ENCODE measurements at places on chromosomes 2 and 18. TPM values are rescaled to one million over a fixed set of nuclear protein-coding genes. Genes with fewer than 3 reads are reported as not detected.

Gene MAPRE3
- total RNA-seq, result 17.1 TPM

Gene CNGA3
- not detected for total RNA-seq

Gene RGPD4
- total RNA-seq, result not detected

DNA sequence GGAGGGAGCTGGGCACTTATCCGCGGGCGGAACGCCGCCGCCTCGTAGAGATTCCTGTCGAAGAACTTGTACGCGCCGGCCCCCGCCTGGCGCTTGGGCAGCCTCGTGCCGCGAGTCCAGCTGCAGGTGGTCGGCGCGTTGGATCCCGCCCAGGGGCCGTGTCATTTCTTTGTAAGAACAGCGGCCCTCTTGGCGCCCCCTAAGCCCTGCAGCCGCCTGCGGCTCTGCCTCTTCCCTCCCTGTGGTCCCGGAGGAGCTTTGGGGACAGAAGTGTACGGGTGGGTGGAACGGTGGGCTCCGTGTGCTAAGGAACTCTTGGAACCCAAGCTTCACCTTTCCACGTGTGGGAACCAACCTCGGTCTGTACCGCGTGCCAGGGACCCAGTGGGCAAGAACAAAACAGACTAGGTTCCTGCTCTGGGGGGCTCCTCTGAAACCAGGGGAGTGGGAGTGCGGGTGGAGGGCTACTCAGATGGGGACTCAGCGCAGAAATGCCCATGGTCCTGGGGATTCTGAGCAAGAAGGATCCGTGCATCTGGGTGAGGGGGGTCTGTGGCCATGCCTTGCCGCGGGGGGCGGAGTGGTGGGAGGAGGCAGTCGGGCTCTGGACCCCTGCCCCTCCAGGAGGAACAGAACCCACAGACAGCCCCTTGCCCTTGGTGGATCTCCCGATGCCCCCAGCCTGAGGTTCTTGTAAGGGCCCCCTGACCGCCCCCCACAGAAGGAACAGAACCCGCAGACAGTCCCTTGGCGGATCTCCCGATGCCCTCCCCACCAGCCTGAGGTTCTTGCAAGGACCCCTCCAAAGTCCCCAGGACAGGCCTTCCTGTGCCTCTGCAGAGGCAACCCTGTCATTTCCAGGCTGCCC lies 1.5 kb downstream of the GPC1 start:
- DNase-seq, result no peak

- no peak for DNase-seq
Observed at GRCh38 chr18:11179959-11180519, 30.7 kb upstream of the PIEZO2 start.

DNA sequence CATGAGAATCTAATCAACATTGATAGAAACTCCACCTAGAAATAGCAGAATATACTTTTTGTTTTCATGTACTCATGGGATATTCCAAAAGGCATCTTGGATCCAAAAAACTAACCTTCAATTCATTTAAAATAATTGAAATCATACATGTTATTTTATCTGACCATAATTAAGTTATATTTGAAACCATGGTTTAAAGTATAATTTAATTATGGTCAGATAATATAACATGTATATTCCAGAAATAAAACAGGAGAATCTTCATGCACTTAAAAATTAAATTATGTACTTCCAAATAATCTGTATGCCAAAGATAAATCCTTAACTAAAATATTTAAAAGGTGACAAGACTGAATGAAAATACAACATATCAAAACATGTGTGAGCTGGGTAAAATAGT lies 651.3 kb upstream of the LINC00305 start:
- DNase-seq, result no peak

- DNase-seq, result no peak
Observed at GRCh38 chr18:8065284-8065683, 498.2 kb downstream of the PTPRM start.

GRCh38 chr2:30931841-30932407 lies 124.7 kb upstream of the CAPN13 start:
- DNase-seq, result no peak

DNA sequence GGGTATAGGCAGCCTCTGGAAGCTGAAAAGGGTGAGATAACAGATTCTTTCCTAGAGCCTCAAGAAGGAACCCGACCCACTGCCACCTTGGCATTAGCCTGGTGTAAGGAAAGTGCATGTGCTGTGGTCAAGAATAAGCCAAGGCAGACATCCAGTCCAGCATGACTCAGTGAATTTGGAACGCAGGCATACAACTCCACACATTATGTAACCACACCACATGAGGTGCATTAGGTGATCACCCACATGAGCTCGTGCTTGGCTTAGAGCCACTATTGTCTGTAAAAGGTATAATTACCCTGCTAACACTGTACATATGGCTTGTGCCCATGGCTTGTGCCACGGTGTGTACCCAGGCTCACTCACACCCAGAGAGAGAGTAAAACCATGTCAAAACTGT lies 583.7 kb upstream of the HNMT start:
- no peak for DNase-seq

DNA sequence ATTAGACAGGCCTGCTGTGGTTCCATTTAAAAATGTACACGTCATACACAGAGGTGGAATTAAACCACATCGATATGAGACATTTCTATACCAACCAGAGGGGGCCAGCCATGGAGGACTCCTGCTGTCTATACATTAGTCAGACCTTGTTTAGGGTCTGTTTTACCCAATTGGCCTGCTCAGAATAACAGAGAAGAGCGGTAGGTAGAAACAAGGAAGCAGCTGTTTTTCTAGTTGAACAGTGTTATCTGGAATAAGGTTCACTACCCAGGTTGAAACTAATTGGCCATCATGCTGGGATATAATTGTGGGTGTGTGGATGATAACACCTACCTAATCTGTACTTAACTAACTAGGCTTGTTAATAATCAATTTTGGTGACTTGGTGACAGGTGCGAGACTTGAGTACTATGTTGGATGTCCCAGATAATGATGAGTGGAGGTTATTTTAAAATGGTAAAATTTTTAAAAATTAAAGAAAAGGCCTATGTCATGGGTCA lies 47.5 kb downstream of the RHBDD1 start:
- no peak for DNase-seq

DNA sequence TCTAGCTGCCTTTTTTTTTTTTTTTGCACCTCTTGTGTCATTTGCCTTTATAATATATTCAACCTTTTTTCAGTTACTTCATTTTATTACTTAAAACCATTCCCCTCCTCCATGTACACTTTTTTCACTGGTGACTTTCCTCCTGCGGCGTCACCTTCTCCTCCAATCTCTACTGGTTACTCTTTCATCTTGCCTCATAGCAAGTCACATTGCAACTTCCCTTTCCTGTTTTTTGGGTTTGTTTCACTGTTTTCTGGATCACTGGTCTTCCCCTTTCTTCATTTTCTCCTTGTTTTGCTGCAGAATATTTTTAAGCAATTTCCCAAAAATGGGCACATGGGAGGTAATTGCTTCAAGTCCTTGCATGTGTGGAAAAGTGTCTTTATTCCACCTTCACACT lies 37.7 kb upstream of the GPR155 start:
- no peak for DNase-seq

DNA sequence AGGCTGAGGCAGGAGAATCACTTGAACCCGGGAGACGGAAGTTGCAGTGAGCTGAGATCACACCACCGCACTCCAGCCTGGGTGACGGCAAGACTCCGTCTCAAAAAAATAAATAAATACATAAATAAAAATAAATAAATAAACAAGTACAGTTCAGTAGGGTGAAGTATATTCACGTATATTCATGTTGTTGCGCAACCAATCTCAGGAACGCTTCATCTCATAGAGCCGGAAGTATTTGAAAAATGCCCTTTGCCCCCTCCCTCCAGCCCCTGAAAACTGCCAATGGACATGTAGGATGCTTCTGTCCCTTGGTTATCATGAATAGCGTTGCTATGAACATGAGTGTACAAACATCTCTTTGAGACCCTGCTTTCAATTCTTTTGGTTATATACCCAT lies 132.0 kb downstream of the DTNB start:
- no peak for DNase-seq

DNA sequence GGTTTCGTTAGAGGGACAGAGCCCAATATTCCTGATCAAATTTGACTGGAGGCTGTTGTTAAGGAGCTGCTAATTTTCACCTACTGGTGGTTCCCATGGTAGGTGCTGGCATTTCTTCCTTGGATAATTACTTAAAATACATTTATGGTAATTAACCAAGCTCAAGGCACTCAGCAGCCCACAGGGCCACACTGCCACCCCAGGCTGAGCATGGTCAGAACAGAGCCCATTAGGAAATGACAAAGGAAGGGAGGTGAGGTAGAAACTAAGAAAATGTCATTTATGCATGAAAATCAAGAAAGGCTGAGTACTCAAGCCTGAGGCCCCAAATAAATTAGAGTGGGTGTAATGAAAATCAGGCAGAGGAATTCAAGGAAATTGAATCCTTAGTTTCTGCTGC lies 510.2 kb upstream of the GYPC start:
- no peak for DNase-seq

DNA sequence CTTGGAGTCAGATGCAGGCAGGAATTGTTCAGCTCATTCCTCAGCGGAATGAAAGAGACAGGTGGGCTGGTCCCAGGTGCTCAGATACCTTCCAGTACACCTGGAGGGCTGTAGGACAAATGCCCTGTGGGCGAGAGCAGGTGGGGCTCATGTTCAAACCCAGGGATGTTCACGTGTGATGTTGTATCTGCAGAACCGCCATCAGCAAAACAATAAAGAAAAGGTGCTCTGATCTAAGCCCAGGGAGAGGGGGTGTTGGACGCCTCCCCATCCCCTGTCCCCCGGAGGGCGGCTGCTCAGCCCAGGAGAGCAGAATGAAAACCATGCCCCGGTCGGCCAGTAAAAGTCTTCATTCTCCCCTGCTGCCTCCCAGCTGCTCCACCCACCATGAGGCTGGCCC lies 197.4 kb downstream of the HAUS1 start:
- DNase-seq, result no peak

DNA sequence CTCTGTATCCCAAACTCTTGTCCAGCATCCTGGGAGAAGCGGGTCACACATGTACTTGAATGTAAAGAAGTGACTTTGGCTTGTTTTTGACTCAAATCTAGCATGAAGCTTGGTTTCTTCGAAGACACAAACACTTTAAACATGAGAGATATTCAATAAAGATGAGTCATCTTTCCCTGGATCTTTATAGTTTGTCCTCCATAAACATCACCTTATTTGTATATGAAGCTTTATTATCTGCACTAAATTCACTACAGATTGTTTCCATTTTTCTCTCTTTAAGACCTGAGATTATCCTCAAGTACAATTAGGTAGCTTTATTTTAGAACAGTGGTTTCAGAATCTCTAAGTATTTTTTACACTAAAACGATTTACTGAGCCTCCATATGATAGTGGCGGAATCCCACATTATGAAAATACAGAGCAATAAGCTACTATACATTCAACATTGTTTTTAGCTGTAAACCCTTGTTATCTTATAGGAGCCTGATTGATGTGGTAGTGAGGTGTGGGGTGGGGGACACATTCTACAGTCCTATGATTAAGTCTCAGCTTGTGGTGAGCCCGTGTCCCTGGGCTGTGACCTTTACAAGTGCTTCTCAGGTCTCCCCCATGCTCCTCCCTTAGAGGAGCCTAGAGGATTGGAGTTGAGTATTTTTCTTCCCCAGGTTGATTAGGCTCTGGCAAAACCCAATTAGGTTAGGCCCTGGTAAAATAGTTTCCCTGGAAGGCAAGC lies 79.6 kb upstream of the RAPGEF4 start:
- DNase-seq, result no peak

- peak; percentile 40 for DNase-seq
Observed at GRCh38 chr18:23689031-23689615, at the start of gene LAMA3. TSS of gene LAMA3 (plus strand) at chr18:23689453. CDS start at chr18:23689684, 231 bp downstream.

Data from PC-9 (cell line).